Common myeloid progenitor, CD34-positive (primary cell): ENCODE measurements at places on chromosomes 3 and 15.

- DNase-seq = no peak
Observed at GRCh38 chr15:70053716-70054229, 43.9 kb downstream of the TLE3 start.

- peak; percentile 61 for DNase-seq
Observed at GRCh38 chr3:119098619-119099222, 47.2 kb upstream of the TEX55 start.

- no peak for DNase-seq
Observed at GRCh38 chr3:123679712-123680386, 95.0 kb upstream of the HACD2 start.

GRCh38 chr15:88179562-88179961, 77.0 kb downstream of the NTRK3 start:
- no peak for DNase-seq

- DNase-seq = no peak
Observed at GRCh38 chr3:99620976-99621375, 17.4 kb upstream of the COL8A1 start.

- DNase-seq = no peak
Observed at GRCh38 chr3:127647166-127647844, 18.3 kb downstream of the PODXL2 start.

DNA sequence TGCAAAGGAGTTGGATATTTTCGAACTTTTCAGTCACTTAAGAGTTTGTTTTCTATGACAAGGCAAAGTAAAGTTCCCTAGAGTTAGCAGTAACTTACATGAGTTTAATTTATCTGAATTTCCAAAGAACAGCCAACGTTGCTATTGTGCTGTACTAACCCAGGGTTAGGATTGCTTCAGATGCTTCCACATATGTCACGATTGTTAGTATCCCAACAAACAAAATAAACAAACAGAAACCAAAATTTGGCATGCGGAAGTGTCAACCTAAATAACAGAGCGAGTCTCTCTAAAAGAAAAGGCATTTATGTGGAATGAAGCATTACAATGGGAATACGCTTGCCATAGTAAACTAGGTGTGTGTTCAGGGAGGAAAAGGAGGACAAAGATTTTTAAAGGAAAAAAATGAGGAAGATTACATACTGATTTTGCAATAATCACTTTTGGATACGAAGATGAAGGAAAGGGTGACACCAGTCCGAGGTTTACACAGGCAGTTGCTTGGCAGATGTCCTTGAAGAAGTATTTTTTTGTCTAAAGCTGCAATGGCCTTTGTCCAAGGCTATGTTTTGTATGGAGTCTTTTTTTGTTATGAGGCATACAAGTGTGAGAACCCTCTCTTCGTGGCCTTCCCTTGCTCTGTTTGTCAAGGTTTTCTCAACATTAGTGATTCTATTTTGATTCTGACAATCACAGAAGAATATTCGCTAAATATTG, 267.9 kb downstream of the GABRG3 start:
- no peak for DNase-seq

- no peak for DNase-seq
Observed at GRCh38 chr3:10240799-10241198, 7.5 kb upstream of the TATDN2 start.
